ENCODE measurements at places on chromosomes 5 and 9.
A peak's percentile ranks its signal among the peaks of the same experiment; 100 is the strongest.

DNA sequence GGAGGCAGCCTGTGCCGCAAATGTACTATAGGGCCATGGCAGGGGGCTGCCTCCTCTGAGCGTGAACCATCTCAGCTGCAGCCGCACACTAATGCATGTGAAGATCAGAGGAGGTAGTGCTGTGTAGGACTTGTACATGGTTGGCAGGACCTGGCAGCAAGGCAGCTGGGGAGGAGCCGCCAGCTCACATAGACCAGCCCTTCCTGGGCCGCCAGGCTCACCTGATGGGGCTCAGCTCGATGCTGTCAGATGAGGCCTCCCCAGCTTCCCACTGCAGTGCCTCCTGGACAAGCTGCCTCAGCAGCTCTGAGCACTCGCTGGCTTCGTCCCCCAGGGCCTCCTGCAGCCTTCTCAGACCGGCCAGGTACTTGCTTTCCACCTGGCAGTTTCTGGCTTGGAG, 18.0 kb upstream of the CORO2A start:
- peaks cover 4% of the 10 kb centered on the region for H3K36me3 ChIP-seq
- H3K4me1 ChIP-seq, result peaks cover 24% of the 10 kb centered on the region
- no peaks in the 10 kb centered on the region for H3K27me3 ChIP-seq

- H3K4me3 ChIP-seq, result no peak overlapping the region
- no peak for DNase-seq
- H3K27ac ChIP-seq, result no peak overlapping the region
- H3K27me3 ChIP-seq, result no peaks in the 10 kb centered on the region
These were observed 231.4 kb upstream of the TRPM3 start for GRCh38 chr9:71352837-71353236.

DNA sequence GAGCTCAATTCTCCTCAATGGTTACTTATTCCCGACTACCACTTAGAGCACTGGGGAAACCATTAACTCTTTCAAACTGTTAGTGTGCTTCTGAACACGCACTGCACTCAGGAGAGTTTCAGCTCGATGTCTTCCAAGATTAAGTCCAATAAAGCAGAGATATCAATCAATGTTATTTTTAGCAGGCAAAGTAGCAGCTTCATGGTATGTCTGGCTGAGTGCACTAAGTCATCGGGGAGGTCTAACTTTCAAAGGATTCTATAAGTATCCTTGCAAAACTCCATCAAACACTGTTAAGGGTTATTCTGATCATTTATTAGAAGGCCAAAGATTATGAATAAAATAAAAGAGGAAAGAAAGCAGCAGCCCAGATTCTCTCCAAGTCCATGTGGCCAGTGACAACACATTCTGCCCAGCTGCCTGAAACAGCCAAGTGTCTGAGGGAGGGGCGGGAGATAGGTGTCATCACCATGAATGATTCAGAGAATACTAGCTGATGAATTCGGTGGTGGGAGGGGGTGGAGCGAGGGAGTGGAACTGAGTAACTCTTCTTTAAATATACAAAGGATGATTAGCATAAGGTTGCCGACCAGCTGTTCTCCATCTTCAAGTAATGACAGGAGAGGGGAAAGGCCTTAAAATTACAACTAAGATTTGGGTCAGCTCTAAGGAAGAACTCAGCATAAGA, 21.3 kb downstream of the NREP start:
- DNase-seq, result peak; percentile 85
- H3K36me3 ChIP-seq, result peaks cover 17% of the 10 kb centered on the region
- H3K4me3 ChIP-seq, result peak overlapping the region; percentile 67
- peaks cover 3% of the 10 kb centered on the region for H3K27me3 ChIP-seq
- H3K27ac ChIP-seq, result peak overlapping the region; percentile 71

GRCh38 chr5:160469156-160470144, 47.8 kb downstream of the PTTG1 start:
- DNase-seq, result no peak
- H3K36me3 ChIP-seq, result no peaks in the 10 kb centered on the region
- peaks cover 81% of the 10 kb centered on the region for H3K4me1 ChIP-seq
- H3K4me3 ChIP-seq, result peak overlapping the region; percentile 51
- 0 out of 2 replicates have a peak overlapping the region, but pooled peaks have one; percentile 15 for H3K27ac ChIP-seq

- no peak overlapping the region for H3K27ac ChIP-seq
- H3K27me3 ChIP-seq, result no peaks in the 10 kb centered on the region
- no peak overlapping the region for H3K4me3 ChIP-seq
- no peak for DNase-seq
- H3K4me1 ChIP-seq, result no peaks in the 10 kb centered on the region
These were observed 128.1 kb upstream of the NUDT12 start for GRCh38 chr5:103690676-103691075.

GRCh38 chr5:35483191-35483590, 134.5 kb upstream of the SPEF2 start:
- H3K4me1 ChIP-seq, result peaks cover 19% of the 10 kb centered on the region
- no peaks in the 10 kb centered on the region for H3K27me3 ChIP-seq
- DNase-seq, result no peak
- H3K4me3 ChIP-seq, result no peak overlapping the region
- no peak overlapping the region for H3K27ac ChIP-seq
- H3K36me3 ChIP-seq, result no peaks in the 10 kb centered on the region

DNA sequence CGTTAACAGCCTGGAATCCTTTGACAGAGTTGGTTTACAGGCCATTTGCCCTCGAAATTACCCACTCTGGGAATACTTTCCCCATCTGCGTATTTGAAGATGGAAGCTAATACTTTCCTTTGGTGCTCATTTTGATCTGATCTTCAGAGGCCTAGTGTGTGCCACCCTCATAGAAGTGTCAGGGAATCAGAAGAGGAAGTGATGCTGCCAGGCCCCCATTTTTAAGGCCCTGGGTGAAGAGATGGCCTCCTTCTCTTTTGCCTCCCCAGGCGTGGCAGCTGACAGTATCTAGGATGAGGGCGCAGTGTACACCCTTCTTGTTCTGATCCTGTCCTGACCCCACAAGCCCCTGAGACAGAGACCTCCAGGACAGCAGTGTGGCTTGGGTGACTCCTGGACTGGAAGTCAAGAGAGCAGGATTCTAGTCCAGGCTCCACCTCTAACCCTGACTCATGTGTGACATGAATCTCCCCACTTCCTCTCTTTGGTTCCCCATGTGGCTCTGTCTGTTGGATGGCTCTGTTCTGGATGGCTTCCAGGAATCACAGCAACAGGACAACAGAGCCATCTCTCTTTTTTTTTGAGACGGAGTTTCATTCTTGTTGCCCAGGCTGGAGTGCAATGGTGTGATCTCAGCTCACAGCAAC, 27.8 kb downstream of the CSF1R start:
- H3K4me3 ChIP-seq, result peak overlapping the region; percentile 54
- peaks cover 50% of the 10 kb centered on the region for H3K4me1 ChIP-seq
- peaks cover 27% of the 10 kb centered on the region for H3K36me3 ChIP-seq
- peaks cover 3% of the 10 kb centered on the region for H3K27me3 ChIP-seq

DNA sequence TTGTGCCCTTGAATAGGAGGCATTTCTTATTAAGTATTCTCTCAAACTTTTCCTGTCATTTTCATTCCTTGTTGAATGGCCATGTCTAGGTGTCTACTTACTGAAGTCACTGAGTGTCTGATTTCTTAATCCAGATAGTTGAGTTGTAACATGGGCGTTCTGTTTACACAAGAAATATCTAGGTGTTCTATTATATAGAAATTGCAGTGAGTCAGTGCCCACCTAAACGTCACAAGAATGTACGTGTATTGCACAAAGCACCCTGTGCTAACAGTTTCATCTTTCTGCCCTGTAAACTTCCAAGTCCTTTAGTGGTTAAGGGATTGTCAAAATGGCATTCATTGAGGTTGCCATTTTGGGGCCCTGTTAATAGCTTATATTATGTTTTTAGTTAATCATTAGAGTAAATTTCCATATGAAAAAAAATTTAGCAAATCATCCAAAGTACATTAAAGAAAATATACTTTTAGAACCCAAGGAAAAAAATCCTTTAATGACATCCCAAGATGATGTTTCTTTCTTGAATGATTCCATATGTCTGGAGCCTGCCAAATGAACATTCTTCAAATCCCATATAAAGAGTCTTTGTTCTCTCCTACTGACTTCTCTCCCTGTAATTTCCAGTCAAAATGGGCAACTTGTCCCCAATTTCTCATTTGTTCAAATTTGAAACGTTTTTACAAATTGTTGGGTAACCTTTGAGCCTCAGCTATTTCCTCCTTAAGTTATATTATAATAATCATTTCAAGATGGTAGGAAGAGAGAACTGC, 114.2 kb downstream of the GOLPH3 start:
- H3K27ac ChIP-seq, result no peak overlapping the region
- no peaks in the 10 kb centered on the region for H3K36me3 ChIP-seq
- no peak overlapping the region for H3K4me3 ChIP-seq
- peaks cover 7% of the 10 kb centered on the region for H3K4me1 ChIP-seq
- DNase-seq, result no peak
- H3K27me3 ChIP-seq, result peaks cover 9% of the 10 kb centered on the region

GRCh38 chr5:163596608-163597315, 91.3 kb downstream of the MAT2B start:
- H3K36me3 ChIP-seq, result no peaks in the 10 kb centered on the region
- peaks cover 14% of the 10 kb centered on the region for H3K27me3 ChIP-seq
- DNase-seq, result no peak
- H3K4me1 ChIP-seq, result no peaks in the 10 kb centered on the region
- H3K27ac ChIP-seq, result no peak overlapping the region

DNA sequence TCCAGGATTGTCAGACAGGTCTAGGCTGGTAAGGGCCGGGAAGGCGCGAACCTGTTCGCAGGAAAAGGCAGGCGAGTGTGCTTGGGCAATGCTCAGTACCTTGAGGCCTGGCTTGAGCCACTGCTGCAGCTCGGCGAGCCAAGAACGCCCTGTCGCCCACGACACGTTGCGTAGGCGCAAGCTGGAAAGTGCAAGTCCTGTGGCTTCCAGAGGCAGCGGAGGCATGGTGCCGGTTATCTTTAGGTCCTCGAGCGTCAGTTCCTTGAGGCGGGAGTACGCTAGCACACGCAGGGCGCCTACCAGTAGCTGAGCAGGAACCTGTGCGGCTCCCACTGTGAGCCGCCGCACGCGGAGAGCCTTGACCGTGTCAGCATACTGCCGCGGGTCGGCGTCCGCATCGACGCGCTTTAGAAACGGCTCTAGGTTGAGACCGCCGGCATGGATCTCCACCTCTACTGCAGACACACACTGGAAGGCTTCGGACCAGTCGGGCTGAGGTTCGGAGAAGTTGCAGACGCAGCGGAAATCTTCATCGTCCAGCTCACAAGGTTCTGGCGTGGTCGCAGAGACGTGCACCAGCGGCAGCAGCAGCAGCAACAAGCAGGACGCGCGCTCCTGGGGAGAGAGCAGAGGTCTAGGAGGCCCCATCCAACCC, 482 bp downstream of the CD14 start:
- peak overlapping the region; percentile 90 for H3K4me3 ChIP-seq
- H3K36me3 ChIP-seq, result peaks cover 9% of the 10 kb centered on the region
- DNase-seq, result peak; percentile 9
- H3K27me3 ChIP-seq, result no peaks in the 10 kb centered on the region

DNA sequence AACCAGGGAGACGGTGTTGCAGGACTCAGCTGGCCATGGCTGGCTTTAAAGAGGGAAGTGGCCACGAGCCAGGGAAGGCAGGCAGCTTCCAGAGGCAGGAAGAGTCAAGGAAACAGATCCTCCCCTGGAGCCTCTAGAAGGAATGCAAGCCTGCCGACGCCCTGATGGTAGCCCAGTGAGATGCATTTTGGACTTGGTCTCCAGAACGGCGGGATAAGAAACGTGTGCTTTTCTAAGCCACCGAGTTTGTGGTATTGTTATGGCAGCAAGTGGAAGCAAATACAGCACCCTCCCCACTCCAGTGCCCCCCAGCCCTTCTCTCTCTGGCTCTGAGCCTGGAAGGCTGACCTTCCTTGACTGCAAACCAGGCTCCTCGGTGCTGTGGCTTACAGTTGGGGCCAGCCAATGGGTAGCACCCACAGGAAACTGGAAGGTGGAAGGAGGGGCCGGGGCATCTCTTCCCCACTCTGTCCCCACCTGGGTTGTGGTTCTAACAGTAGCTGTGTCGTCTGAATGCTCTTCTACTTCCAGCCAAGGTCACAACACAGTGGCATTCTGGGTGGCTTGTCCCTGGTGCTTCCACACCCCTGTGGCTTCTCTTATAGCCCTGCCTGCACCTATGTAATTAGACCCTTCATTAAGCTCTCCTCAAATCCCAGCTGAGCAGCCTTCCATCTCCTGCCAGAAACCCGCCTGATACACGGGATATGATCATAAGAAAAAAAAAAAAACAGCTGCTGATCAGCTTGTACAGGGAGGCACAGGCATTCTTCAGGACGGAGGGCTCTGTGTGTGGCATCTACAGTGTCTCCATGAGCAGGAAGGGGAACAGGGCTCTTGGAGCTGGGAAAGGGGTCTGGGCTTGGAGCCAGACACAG, 29.9 kb upstream of the UNC5A start:
- H3K27ac ChIP-seq, result no peak overlapping the region
- DNase-seq, result no peak
- no peaks in the 10 kb centered on the region for H3K36me3 ChIP-seq
- H3K4me3 ChIP-seq, result no peak overlapping the region
- peaks cover 13% of the 10 kb centered on the region for H3K4me1 ChIP-seq
- peaks cover 34% of the 10 kb centered on the region for H3K27me3 ChIP-seq

GRCh38 chr5:90144625-90145327, 264.8 kb downstream of the CETN3 start:
- no peak for DNase-seq
- no peak overlapping the region for H3K27ac ChIP-seq
- H3K4me3 ChIP-seq, result no peak overlapping the region
- no peaks in the 10 kb centered on the region for H3K4me1 ChIP-seq
- H3K27me3 ChIP-seq, result no peaks in the 10 kb centered on the region
- H3K36me3 ChIP-seq, result no peaks in the 10 kb centered on the region

- H3K4me1 ChIP-seq, result no peaks in the 10 kb centered on the region
- no peak for DNase-seq
- no peak overlapping the region for H3K4me3 ChIP-seq
- no peak overlapping the region for H3K27ac ChIP-seq
- no peaks in the 10 kb centered on the region for H3K36me3 ChIP-seq
- H3K27me3 ChIP-seq, result peaks cover 2% of the 10 kb centered on the region
These were observed 648.3 kb upstream of the ZNF608 start for GRCh38 chr5:125394661-125395280.

- DNase-seq, result peak; percentile 85
- H3K36me3 ChIP-seq, result no peaks in the 10 kb centered on the region
- peaks cover 33% of the 10 kb centered on the region for H3K4me1 ChIP-seq
- peak within 1 kb of the TSS; percentile 95 for H3K27ac ChIP-seq
- peak within 1 kb of the TSS; percentile 95 for H3K4me3 ChIP-seq
- peaks cover 2% of the 10 kb centered on the region for H3K27me3 ChIP-seq
These were observed at the start of gene CNTRL for GRCh38 chr9:121074370-121075250. TSS of gene CNTRL (plus strand) at chr9:121074955. CDS start at chr9:121088327, 13,372 bp downstream.

DNA sequence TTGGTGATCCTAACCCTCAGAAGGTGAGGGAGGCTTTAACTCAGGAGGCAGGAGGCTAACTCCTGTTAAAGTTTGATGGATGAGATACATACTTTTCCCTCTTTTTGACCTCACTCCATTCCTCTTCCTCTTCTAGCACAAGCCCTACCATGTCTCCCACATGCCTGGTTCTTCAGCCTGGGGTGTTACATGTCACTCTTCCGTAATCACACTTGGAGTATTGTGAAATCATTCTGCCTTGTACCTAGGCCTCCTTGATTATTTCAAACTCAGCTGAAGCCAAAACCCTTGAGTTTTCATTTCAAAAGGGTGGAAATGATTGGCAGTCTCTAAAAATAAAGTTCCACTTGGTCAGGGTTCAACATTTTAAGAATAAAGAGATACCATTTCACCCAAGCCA, 1.8 kb downstream of the PLAC8L1 start:
- no peaks in the 10 kb centered on the region for H3K27me3 ChIP-seq
- peaks cover 6% of the 10 kb centered on the region for H3K36me3 ChIP-seq

GRCh38 chr9:2717385-2717784, at the start of gene KCNV2:
TSS of gene KCNV2 (plus strand) at chr9:2717510. CDS start at chr9:2717740, 230 bp downstream.
- no peak within 1 kb of the TSS for H3K27ac ChIP-seq
- no peak for DNase-seq
- no peak within 1 kb of the TSS for H3K4me3 ChIP-seq
- H3K36me3 ChIP-seq, result peaks cover 15% of the 10 kb centered on the region
- peaks cover under 1% of the 10 kb centered on the region for H3K4me1 ChIP-seq
- no peaks in the 10 kb centered on the region for H3K27me3 ChIP-seq

Measured in HFFc6 (cell line).